ENCODE measurements at places on chromosomes 11 and 22.
A peak's percentile ranks its signal among the peaks of the same experiment; 100 is the strongest.

- DNase-seq: no peak
Observed at GRCh38 chr11:125435461-125436238, 60.4 kb downstream of the FEZ1 start.

- DNase-seq: no peak
Observed at GRCh38 chr11:78806214-78807004, 231.7 kb upstream of the NARS2 start.

DNA sequence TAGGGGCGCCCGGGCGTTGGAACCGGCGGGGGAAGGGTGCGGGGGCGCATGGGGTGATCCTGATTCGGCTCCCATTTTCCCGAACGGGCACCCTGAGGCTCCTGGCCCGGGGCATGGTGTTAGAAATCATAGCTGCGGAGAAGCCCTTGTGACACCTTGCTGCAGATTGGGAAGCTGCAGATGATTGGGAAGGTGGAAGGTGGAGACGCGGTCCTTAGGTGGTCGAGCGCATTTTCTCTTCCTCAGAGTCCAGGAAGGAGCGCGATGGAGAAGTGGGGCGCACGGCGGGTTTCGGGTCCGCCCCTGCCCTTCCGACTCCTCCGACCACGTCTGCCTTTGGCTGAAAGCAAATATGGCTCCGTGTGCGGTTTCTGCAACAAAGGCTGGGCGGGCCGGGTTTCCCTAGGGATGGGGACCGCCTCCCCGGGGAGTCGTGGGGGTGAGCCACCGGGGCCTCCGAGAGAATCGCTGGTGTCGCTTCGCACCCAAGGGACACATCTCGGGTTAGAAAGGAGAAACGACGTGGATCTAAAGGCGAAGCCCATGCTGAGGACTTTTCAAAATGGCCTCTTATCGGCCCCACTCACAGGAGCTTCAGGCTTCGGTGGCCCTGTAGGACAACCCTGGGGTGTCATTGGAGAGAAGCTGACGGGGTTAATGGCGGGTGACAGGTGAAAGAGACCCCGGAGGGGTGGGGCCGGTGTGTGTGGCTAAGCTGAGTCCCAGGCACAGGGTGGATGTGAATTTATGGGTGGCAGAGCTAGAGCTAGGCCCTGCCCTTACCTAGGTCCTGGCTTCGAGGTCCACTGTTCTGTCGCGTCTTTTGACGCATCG is 707 bp upstream of the FTH1 start:
- DNase-seq: peak; percentile 37

- DNase-seq: no peak
Observed at GRCh38 chr22:45805413-45805812, 133.8 kb downstream of the ATXN10 start.

DNA sequence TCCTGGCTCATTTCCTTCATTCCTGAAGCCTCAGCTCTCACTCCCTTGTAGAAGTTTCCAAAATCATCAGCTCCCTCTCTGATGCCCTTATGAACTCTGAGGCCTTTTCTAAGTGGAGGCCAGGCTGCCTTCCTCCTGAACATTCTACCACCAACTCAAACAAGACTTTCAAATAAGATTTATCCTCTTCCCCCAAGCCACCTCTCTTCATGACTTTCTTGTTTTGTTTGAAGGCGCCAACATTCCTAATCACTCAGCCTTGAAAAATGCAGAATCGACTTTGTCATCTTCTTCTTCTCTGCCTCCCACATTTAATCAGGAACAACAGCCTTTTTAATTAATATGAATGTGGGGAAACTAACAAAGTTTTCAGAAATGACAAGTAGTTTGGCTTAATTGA is 927.9 kb downstream of the OPCML start:
- no peak for DNase-seq

DNA sequence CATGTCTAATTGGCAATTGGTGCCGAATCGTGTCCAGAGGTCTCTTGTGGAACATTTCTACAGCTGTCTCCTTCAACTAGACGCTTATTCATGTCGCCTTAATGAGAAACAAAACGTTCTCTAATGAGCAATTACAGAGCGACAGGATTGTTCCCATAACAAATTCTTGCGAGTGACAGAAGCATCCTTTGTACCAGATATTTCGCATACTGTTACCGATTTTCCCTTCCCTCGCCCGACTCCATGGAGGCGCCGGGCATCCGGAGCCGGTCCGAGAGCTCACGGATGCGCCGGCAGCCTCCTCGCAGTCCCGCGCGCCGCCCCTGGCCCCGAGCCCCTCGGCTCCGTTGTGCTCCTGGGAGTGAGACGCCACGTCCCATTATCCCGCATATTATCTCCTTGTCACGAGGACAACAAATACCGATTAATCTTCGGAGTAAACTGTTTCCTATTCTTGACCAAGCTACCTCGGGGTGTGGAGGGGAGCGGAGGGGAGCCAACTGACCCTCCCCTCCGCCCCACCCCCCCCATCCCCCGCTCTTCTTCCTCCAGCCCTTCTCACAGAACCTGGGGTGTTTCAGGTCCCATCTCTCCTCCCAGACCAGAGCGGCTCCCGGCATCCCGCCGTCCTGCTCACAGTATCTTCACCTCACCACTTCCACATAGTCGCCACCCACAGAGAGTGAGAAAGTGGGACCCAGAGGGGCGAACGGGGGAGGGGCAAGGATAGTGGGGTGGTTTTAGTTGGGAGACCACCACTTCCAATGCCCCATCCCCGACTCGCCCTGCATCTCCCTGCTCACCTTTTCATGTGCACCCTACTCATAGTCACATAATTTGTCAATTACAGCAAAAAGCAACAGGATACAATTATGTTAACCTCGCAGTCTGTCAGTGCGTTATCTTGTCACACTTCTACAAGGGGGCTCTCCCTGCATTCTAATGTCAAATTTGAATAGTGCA is 11.4 kb downstream of the PAX6 start:
- no peak for DNase-seq

DNA sequence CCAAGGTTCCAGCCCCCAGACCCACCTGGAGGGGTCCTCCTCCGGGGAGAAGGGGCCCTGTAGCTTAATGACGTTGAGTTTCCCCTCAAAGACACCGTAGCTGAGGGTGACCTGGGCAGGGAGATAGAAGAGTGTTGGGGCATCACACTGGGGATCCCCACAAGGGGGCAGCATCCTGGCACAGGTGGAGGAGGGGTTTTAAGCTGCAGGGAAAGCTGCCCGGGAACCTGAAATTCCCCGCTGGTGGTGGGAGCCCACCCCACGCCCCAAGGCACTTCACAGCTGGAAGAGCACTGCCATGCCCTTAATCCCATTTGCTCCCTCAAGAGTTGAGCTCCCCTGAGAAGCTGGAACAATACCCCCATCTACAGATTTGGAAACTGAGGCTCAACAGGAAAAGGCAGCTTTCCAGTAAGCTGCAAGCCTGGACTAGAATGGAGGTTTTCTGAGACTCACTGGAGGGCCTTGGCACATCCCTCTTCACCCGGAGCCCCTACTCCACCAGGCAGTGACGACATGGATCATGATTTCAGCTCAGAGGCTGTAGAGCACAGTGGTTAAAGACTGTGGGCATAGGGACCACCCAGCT is 13.7 kb downstream of the MFNG start:
- DNase-seq: no peak

Measured in breast epithelium (tissue), 4 donors.